ENCODE measurements at places on chromosomes 12 and 14.
A peak's percentile ranks its signal among the peaks of the same experiment; 100 is the strongest.

- DNase-seq, result peak; percentile 48
Measured at GRCh38 chr12:1234073-1234472, 243.1 kb downstream of the ERC1 start.

DNA sequence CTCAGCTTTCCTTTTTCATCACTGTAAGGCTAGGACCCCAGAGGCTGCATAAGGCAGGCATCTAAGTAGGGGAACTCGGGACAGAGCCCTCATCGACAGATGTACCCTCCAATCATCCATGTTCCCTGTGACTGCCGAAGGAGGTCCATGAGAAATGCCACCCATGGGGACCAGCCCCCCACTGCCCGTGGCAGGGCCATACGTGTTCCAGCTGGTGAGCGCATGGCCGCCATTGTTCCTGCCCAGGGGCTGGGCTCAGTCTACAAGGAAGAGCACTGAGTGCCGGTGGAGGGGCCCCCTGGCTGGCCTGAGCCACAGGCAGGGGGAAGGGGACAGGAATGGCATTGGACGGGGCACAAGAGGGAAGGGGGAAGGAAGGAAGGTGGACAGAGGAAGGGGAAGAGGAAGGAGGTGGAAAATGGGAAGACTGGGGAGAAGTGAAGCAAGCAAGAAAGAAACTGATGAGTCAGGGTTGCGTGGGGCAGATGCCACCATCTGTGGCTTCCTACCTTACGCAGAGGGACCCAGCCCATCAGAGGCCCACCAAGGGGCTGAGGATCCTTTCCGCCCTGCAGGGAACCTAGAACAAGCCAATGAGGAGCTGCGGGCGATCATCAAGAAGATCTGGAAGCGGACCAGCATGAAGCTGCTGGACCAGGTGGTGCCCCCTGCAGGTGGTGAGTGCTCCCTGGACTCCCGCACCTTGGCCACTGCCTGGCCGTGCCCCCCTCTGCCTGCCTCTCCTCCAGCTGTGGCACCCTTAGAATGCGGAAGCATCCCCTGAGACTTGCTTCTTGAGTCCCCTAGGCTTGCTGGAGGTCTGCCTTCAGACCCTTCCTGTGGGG lies 120.6 kb upstream of the FKBP4 start:
- DNase-seq, result no peak

DNA sequence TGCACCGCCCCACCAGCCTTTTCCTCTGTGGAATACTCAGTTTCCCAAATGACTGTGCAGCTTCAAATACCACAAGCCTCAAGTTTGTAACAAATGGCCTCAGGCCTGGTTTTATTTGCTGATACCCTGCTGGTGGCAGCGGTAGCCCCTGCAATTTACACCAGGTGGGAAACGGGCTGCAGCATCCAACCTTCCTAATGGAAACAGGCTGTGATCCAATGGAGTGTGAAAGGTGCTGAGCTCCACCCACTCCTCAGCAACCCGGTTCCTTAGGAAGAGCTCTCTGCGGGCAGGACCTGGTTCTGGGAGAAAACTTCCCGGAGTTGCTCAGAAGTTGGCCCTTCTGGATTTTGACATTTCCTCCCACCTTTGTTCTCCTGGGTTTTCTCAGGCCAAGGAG lies 41.7 kb upstream of the LTA4H start:
- DNase-seq, result no peak

DNA sequence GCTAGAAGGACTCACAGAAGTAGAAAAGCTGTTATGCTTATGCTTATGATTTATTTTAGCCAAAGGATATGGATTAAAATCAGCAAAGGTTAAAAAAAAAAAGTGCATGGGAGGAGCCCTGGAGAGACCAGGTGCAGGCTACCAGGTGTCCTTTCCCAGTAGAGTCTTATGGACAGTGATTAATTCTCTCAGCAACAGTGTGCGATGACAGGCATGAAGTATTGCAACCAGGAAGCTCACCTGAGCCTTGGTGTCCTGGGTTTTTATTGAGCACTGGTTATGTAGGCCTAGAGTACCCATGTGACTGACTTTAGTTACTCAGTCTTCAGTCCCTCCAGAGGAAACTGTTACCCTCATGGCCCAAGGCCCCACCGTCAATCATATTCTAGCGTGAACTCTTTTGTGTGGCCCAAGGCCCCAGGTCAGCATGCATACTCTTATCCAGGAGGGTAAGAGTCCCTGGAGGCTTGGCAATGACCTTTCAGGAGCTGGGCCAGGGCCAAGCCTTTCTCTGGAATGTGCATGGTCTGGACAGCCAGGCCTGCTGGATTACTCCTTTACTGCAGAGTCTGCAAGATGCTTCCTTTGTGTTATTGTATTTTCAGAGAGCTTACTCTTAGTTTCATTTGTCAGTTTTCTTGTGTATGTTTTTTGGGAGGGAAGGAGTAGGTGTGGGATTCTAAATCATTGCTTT lies 69.6 kb upstream of the RD3L start:
- no peak for DNase-seq

- no peak for DNase-seq
Measured at GRCh38 chr14:46417066-46417465, 234.5 kb downstream of the RPL10L start.

DNA sequence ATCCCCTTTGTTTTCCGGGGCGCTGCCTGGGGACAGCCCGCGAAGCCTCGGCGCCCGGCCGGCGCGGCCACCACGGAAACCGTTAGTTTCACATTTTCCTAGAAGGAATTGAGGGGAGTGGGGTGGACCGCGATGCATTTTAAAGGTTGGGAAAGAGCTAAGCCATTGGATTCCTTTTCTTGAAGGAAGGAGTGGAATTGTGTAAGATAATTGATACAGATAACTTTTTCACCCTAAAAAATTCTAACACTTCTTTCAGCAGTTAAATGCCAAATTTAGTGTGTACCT lies 137.1 kb downstream of the MON2 start:
- DNase-seq, result no peak

DNA sequence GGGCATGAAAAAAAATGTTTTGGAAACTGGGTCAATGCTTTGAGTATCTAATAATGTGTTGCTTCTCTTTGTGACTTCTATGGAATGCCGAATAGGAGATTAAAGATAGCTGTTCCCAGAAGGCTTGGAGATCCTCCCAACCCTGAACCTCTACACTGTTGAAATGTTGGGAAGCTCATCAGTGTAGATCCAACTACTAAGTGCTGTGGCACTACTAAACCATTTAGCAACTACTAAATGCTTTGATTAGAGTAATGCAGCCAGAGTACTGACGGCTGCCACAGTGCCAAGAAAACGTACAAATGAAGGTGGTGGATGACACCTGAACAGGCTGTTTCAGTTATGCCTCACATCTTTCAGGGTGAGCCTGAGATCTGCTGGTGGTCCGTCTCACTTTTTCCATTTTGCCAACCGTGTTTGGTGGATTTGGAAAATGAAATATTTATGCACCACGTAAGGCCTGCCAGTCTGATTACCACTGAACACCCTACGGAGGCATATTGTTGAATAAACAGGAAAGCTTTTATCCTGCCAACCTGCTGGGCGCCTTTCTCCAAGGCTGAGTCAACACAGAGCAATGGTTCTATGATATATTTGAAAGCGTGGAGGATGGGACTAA lies 938.0 kb upstream of the FLRT2 start:
- no peak for DNase-seq

DNA sequence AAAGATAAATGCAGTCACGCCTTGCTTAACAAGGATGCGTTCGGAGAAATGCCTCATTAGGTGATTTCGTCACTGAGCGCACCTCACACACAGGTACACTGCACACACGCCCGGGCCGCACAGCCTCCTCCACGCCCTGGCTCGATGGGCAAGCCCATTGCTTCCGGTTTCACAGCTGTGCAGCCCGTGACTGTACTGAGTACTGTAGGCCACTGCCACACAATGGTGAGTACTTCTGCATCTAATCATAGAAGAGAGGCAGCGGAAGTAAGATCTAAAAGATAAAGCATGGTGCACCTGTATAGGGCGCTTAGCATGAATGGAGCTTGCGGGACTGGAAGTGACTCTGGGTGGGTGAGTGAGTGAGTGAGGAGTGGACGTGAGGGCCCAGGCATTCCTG lies 4.3 kb downstream of the RIMBP2 start:
- no peak for DNase-seq

- peak; percentile 17 for DNase-seq
Measured at GRCh38 chr12:120677765-120678473, 9.0 kb upstream of the MLEC start.

- DNase-seq, result no peak
Measured at GRCh38 chr12:100238801-100239200, 28.1 kb downstream of the DEPDC4 start.

DNA sequence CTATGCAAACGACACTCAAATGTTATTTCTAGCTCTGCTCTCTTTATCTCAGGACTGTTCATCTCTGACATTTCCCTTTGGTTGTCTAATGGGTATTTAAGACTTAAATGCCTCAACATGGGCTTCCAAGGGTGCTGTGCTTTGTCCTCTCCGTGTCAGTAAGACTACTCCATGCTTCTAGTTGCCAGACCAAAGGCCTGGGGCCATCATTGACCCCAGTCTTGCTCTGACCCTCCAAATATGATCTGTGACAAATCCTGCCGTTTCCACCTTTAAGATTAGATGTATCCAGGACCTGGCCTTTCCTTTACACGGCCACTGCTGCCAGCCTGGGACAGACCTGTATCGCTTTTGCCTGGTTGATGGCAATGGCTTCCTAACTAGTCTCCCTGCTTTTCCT lies 126.3 kb upstream of the DYRK2 start:
- no peak for DNase-seq

DNA sequence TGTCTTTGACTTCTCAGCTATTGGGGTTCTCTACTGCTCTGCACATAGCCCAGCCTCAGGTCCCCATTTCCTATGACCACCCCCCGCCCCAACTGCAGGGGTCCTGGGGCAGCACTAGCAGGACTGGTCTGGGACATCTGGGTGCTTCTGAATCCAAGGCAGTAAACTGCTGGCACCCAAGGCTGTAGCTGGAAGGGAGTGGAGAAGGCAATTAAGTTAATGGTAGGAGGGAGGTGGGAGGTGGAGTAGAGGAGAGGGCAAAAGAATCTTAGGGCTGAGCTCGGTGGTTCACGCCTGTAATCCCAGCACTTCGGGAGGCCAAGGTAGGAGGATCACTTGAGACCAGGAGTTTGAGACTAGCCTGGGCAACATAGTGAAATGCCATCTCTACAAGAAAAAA lies 11.5 kb downstream of the PLEK2 start:
- no peak for DNase-seq

- DNase-seq, result no peak
Measured at GRCh38 chr12:16634786-16635185, 28.8 kb upstream of the LMO3 start.

DNA sequence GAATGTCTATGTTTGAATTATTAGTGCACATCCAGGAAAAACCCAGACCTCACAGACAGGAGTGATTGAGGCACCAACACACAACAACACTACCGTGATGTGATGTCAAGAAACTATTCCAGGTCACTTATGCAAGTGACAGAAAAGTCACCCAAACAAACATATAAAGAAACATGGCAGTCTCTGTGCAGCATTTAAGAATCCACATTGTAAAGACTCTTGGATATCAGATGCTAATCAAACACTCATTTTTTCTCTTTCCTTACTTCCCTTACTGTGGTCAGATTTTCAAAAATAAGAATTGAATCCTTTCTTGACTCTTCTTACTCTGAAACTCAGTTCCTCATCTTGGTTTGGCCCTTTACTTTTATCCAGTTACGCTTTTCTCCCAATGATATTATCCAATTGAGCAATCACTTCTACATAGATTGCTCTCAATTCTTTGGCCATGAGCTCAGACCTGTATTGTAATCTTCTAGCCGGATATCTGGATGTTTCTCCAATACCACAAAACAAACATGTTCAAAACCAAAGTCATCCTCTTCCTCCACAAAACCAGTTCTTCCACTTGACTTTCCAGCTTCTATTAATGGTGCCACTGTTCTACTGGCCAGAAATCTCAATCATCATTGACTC lies 115.4 kb downstream of the DUSP6 start:
- DNase-seq, result peak; percentile 52

DNA sequence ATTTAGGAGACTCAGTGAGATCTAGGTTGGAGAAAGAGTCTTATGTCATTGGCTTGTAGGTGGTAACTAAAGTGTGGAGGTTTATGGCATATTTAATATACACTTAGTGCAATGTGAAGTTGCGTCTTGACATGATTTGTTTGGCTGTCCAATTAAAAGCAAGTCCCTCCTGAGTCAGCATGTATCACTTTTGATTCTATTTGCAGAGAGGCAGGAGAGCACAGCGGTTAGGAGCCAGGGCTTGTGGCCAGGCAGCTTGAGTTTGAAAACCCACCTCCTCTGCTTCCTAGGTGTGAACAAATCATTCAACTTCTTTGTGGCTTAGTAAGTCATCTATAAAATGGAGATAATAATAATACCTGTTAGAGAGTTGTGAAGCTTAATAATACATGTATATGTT lies 68.5 kb upstream of the OTX2 start:
- DNase-seq, result no peak

- DNase-seq, result peak; percentile 85
Measured at GRCh38 chr12:19220205-19220604, 90.7 kb downstream of the PLEKHA5 start.

DNA sequence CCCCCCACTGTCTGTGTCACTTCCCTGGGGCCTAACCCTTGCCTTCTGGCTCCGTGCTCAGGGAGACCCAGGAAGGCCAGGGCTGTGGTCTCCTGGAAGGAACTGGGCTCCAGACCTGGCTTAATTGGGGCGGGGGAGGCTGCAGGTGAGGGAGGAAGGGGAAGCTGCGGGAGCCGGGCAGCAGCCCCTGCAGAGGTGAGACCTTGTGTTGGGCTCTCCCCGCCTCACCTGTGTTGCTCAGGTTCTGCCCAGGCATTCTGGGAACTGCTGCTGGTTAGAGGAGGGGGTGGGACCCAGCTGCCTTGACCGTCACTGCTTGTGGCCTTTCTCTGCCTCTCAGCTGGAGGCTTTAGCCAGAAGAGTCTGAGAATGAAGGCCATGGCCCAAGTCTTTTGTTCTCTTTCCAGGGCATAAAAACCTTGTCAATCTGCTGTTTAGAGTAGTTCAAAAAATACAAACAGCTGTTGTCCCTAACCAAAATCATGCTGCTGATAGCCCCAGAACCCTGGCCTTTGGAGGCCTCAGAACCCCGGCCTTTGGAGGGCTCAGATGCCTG lies 247.6 kb downstream of the CHST11 start:
- no peak for DNase-seq

- DNase-seq, result no peak
Measured at GRCh38 chr12:57470970-57471656, 8.6 kb downstream of the ARHGAP9 start.

- no peak for DNase-seq
Measured at GRCh38 chr12:16607906-16608775, 2.2 kb upstream of the LMO3 start.

DNA sequence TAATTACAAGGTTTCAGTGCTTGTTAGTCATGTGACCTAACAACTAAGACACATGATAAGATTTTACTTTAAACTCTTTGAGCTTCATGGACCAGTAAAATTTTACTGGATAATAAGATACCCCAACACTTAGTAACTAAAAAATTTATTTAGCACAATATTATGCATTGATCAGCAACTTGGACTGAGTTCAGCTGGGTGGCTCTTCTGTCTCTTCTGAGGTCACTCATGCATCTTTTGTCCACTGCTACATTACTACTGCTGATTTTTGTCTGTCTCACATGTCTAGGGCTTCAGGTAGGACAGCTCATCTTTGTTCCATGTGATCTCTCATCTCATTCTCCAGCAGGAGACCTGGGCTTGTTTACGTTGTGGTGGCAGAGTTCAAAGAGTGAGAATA lies 370.2 kb upstream of the TMTC1 start:
- no peak for DNase-seq

All from astrocyte of the spinal cord (primary cell).